ENCODE measurements at places on chromosomes 6 and 20.

GRCh38 chr6:23154159-23154558 is 584.8 kb downstream of the HDGFL1 start:
- no peak for DNase-seq

GRCh38 chr6:35496841-35497570 is at the start of gene TEAD3:
Gene TEAD3 (minus strand): TSS chr6:35497079.
- DNase-seq = peak; percentile 35

DNA sequence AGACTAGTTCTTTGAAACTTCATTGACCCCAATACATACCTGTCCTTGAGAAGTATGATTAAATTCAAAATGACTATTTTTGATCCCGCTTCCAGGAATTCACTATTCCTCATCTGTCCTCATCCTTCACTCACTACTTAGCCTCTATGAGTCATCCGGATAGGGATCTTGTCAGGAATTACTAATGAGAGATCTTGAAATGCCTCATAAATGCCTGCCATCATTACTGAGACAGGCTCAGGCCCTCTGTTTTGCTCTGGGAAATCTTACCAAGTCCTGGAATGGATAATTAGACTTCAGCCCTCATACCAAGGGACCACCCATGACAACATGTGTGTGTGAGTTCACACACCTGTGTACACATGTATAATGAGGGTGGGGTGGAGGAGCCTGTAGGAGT is 2.8 kb upstream of the CYP24A1 start:
- no peak for DNase-seq

DNA sequence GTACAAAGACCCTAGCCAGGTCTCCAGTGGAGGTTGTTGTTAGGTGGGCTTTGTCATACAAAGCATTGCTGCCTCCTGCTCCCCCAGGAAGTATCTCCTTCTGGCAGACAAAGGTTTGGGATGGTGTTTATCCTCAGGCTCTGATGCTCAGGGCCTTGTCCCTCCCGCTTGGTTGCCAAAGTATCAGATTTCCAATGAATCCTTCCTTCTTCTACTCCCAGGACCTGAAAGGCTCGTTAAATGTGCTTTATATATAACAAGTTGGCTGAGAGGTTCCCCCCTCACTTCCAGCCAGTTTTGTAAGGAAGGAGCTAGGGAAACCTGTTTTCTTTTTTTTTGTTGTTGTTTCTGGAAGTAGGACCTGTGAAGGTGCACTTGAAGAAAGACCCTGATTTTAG is 14.4 kb downstream of the PTK7 start:
- DNase-seq = no peak

- no peak for DNase-seq
Observed at GRCh38 chr6:139944131-139944530, 569.7 kb upstream of the CITED2 start.

- DNase-seq = no peak
Observed at GRCh38 chr20:45109634-45110033, 5.3 kb downstream of the WFDC5 start.

DNA sequence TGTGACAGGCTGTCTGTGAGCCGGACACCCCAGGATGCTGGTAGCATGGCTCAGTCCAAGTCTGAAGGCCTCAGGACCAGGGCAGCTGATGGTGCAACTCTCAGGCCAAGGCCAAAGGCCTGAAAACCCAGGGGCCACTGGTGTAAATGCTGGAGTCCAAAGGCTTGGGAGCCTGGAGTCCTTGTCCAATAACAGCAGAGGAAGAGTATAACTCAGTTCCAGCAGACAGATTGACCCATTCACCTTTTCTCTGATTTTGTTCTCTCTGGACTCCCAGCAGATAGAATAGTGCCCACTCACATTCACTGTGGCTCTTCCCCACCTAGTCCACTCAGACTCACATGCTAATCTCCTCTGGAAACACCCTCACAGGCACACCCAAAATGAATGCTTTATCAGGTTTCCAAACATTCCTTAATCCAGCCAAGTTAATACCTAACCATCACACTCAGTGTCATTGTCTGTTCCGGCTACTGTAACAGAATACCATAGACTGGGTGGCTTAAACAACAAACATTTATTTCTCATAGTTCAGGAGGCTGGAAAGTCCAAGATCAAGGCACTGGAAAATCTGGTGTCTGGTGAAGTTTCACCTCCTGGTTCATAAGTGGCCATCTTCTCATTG is 5.0 kb upstream of the TRAF3IP2 start:
- DNase-seq = no peak
